ENCODE measurements at places on chromosomes 13 and 19. TPM values are rescaled to one million over a fixed set of nuclear protein-coding genes. Genes with fewer than 3 reads are reported as not detected.

KLK14 gene
- 0.35 TPM for total RNA-seq

CEACAM6 gene
- total RNA-seq, result not detected

LILRB2 gene
- total RNA-seq, result not detected

FFAR1 gene
- not detected for total RNA-seq

- peaks cover 6% of the 10 kb centered on the region for H3K36me3 ChIP-seq
- no peaks in the 10 kb centered on the region for H3K27me3 ChIP-seq
- H3K27ac ChIP-seq, result no peak overlapping the region
- H3K4me3 ChIP-seq, result no peak overlapping the region
Measured at GRCh38 chr19:18586306-18586705, 2.3 kb upstream of the REX1BD start.

DNA sequence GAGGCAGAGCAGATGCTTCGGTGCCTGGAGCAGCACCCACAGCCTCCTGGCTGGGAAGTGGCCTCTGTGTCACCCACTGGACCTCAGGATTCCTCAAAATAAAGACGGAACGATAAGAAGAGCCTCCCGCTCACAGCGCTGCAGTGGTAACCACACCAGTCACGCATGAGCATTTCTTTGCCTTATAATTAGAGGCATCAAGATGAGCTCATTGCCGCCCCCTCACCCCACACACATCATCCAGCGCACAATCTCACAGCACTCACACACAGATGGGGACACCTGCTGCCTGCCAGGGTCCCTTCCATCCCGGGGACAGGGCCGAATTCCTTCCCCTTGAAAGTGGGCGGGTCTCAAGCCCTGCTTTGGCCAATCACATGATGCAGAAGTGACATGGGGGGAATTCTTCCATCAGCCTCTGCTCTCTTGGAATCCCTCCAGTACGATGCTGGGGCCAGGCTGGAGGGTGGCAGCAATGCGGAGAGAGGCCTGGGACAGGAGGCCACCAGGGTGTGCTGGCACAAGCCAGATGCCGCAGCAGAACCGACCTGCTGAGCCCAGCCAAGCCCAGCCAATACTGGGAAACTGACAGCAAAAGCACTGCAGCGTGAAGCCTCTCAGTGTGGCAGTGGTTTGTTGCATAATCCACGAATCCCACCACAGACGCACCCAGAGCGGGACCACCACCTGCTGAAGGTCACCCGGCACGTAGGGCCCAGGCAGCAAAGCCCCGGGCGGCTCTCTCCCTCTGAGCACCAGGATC, 16.0 kb downstream of the PIP5K1C start:
- no peak overlapping the region for H3K27ac ChIP-seq
- H3K36me3 ChIP-seq, result peaks cover 2% of the 10 kb centered on the region

Measured in CD4-positive, CD25-positive, alpha-beta regulatory T cell (primary cell).